ENCODE measurements at places on chromosomes 11 and 22. TPM values are rescaled to one million over a fixed set of nuclear protein-coding genes. Genes with fewer than 3 reads are reported as not detected.

GRCh38 chr11:14148653-14149273, 186.2 kb downstream of the SPON1 start:
- DNase-seq = peak; percentile 15

DNA sequence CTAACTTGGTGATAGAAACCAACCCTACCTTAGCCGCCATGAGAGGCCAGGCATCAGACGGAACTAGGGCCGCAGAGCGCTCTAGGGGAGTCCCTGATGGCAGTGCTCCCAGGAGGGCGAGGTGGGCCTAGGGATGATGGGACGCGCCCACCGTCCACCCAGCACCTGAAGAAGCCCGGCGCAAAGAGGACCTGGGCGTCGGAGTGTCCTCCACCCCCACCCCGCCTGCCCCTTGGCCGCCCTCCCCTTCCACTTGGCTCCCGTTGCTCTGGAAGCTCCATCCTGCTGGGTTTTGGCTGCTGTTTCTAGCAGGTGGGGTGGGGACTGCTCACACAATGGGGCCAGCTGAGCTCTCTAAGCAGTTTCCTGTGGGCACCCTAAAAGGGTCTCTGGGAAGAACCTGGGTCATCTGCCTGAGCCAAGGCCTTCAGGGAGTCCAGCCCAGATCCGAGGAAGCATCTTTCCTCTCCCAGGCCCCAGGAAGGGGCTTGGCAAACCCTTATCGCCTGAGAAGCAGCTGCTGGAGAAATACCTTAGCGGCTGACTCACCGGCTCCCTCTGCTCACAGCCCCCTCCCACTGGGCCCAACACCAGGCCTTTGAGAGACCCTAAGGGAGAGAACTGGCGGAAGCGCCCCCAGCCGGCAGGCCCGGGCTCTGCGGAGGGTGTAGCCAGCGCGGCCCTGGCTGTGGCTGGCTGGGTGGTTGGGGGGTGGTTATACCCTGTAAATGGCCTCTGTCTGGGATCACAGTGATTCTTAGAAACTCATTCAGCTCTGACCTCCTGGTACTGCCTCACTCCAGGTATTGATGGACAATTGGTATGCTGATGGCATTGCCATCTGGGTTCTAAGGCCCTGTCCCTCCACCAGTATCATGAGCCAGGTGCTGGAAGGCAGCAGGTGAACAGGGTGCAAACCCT, 19.3 kb downstream of the CREB3L1 start:
- peak; percentile 95 for DNase-seq

The B4GALNT4 gene
- 3.0 TPM for total RNA-seq

The LSP1 gene
- 6.5 TPM for total RNA-seq

GRCh38 chr22:50083462-50084079, 1.7 kb downstream of the MLC1 start:
- DNase-seq = no peak

DNA sequence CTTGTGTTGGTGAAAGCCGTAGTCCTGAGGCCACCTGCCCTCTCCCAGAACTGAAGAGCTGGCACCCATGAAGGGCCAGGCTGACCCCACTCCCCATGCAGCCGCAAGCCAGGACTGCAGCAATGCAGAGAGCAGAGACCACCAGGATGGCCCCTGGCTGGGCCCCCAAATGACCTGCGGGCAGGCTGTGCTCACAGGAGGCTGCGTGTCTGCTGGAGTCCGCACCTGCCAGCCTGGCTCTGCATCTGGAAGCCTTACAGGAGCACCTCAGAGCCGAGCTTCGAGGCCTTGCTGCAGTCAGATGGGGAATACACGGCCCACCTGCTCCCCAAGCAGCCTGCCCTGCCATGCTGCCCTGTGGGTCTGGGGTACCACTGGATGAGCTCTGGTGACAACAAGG, 1336.8 kb downstream of the TBC1D22A start:
- DNase-seq = no peak

- DNase-seq = no peak
Observed at GRCh38 chr11:114176321-114176720, 116.8 kb downstream of the ZBTB16 start.

The ACO2 gene
- 47.6 TPM for total RNA-seq

- DNase-seq = peak; percentile 55
Observed at GRCh38 chr11:101862391-101863233, 52.2 kb upstream of the CEP126 start.

GRCh38 chr11:112255067-112255720, 5.5 kb downstream of the PLET1 start:
- DNase-seq = peak; percentile 66

DNA sequence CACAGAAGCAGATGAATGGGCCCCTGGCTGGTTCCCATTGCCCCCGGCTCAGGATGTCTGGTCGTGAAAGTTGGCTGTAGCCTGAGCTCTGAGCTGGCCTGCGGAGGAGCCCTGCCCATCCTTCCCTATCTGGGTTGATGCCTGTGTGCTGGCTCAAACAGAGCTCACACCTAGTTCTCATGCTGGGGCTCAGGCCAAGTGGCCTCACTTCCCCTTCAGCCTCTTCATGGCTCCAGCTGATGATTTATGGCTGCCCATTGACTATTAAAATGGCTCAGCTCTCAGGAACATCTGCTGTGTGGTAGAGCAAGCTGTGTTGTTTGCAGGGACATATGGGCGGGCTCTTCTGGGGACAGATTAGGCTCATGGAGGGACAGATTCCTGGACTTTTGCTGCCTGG, 64.7 kb downstream of the ADAMTS15 start:
- no peak for DNase-seq

GRCh38 chr11:66280428-66280827, 2.5 kb downstream of the CNIH2 start:
- peak; percentile 72 for DNase-seq

The SCN2B gene
- total RNA-seq = not detected

- DNase-seq = no peak
Observed at GRCh38 chr11:63858628-63859550, 20.0 kb downstream of the MARK2 start.

The TANGO2 gene
- 17.3 TPM for total RNA-seq

The NRIP3 gene
- 34.8 TPM for total RNA-seq

GRCh38 chr11:61026121-61027031, 54.9 kb downstream of the CD6 start:
- DNase-seq = no peak

GRCh38 chr22:31346255-31346732, at the start of gene PATZ1:
PATZ1 (minus strand) TSS chr22:31346346; CDS start chr22:31345602, 744 bp downstream.
- DNase-seq = peak; percentile 82

DNA sequence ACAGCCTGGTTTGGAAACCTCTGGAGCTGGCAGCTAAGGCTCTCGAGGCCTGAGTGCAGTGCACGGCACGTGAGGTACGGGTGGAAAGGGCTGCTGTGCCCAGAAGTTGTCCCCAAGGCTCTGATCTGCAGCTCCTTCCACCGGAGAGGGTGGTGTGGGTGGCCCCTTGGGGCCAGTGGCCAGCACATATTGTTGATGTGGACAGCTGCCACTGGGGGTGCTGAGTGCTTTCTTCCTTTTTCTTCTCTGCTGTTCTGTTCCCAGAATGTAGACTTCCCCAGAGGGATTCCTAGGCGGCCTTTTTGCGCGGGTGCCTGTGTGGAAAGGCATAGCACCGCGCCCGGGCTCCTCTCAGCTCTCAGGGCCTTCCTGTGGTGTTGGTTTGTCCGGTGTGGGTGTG, 1476.5 kb downstream of the TBC1D22A start:
- DNase-seq = no peak

The MOV10L1 gene
- total RNA-seq = not detected

The NRXN2 gene
- 20.9 TPM for total RNA-seq

- DNase-seq = no peak
Observed at GRCh38 chr11:15523543-15523942, 408.8 kb downstream of the INSC start.

DNA sequence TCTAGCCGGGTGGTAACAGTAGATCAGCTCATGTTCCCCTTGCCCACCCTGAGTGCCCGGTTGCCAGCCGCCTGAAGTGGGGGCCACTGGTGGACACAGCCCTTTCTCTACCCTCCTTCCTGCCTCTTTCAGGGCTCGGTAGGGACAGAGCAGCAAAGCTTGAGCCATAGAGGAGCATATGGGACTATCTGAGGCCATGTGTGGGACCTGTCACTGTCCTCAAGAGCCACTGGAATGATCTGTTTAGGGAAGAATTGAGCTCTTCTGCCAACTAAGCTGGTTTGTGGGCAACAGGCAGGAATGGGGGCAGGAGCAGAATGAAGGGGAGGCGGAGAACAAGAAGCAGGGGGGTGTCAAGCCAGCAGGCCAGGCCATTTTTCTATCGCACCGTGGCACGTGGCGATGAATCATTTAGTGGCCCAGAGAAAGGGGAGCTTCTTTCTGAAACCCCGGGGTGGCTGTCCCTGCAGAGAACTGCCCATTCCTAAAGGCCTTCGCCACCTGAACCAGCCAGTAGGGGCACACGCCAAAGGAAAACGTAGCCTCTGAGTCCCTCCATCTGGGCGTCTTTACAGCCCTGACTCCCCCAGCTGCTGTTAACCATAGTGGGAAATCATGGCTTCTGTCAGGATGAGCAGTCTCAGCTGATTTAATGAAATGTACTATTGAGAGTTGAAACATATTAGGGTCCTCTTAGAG, 8.8 kb downstream of the ASPHD2 start:
- DNase-seq = no peak

The PKP3 gene
- total RNA-seq = 7.3 TPM

DNA sequence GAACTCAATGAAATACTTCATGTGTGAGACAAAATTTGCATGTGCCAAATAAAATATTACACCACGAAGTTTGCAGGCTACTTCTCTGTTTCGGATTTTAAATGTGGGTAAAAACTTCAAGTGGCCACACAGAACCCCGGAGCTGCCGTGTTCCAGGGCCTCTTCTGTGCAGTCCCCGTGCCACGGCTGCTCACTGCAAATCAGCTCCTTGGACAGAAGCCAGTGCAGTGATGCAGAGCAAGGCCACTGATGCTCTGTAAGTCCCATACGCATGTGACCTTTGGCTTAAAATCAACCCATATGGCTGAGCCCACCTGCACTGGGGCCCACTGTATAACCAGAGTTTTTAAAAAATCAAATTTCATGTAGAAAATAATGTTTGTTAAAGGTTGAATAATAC, 1309.4 kb downstream of the TBC1D22A start:
- DNase-seq = no peak

- DNase-seq = no peak
Observed at GRCh38 chr11:122714004-122714403, 58.5 kb downstream of the UBASH3B start.

The MS4A6A gene
- not detected for total RNA-seq

The DBX1 gene
- not detected for total RNA-seq

The MDK gene
- 157 TPM for total RNA-seq

The ZNF215 gene
- 3.8 TPM for total RNA-seq
